Epithelial cell of proximal tubule (primary cell): ENCODE measurements at places on chromosomes 3 and 15. TPM values are rescaled to one million over a fixed set of nuclear protein-coding genes. Genes with fewer than 3 reads are reported as not detected.

The ACOX2 gene
- total RNA-seq: 0.51 and 1.7 TPM in 2 replicates

The EOGT gene
- total RNA-seq: 22.5 and 25.7 TPM in 2 replicates

The CIDEC gene
- total RNA-seq: not detected in 2 replicates

The CADM2 gene
- not detected in 2 replicates for total RNA-seq

The SI gene
- total RNA-seq: not detected in 2 replicates
